Ascending aorta (tissue), 2 donors: ENCODE measurements at places on chromosomes 6 and 20. TPM values are rescaled to one million over a fixed set of nuclear protein-coding genes. Genes with fewer than 3 reads are reported as not detected.

DNA sequence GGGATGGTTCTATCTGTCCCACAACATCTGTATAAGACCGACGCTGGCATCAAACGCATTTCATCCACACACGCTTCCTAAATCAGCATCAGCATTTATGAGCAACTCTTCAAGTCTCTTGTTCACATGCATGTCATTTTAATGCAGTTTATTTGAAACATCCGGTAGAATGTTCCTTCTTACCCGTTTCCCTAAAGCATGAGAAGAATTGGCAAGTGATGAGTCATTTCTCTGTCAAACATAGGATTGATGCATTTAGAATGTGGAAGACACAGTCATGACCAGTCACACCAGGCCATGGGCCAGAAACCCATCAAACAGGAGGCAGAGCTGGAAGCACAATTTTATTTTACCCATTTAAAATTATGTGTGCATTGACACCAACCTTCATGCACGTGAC, 122.8 kb downstream of the UST start:
- DNase-seq: no peak

The EYS gene
- not detected for total RNA-seq

- DNase-seq: no peak
Measured at GRCh38 chr6:148466158-148466557, 123.5 kb downstream of the SASH1 start.

- no peak for DNase-seq
Measured at GRCh38 chr20:34363465-34364222, 571 bp downstream of the ITCH start.

DNA sequence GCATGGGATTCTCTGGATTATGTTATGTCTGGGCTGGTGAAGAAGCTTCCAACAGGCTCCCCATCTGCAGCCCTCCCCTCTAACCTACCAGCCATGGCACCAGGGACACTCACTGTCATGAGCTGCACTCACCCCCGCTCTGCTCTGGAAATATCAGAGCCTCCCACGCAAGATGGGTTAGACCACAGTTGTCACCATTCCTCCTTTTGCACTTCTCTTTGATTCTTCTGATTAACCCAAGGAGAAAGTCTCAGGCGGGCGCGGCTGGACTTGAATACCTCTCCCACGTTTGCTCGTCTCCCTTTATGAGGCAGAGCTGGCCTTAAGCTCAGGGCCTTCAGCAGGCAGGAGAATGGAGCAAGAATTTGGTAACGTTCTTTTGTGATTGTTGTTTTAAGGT, 128.1 kb downstream of the CEBPB start:
- DNase-seq: no peak

The PGBD1 gene
- 3.0 TPM for total RNA-seq

GRCh38 chr6:107679457-107679856, 144.7 kb downstream of the SCML4 start:
- DNase-seq: no peak

DNA sequence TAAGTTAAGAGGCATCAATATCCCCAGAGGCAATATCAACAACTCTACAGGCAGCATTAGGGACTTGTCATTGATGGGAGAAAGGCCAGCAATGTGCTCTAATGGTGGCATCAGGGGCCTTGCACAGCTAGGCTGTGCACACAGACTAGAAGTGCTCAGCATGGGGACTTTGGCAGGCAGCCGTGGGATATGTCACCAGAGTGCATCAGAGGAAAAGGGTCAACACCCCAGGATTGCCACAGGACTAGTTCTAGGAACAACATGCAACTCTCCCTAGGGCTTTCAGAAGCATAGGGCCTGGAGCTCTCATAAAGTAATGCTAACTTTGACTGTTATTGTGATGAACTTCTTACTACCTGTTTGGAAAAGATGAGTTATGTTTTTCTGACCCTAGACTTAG, 32.2 kb upstream of the OSTM1 start:
- DNase-seq: no peak

The MRPS26 gene
- total RNA-seq: 56.4 TPM

- DNase-seq: no peak
Measured at GRCh38 chr6:158191761-158192160, 23.6 kb downstream of the GTF2H5 start.

DNA sequence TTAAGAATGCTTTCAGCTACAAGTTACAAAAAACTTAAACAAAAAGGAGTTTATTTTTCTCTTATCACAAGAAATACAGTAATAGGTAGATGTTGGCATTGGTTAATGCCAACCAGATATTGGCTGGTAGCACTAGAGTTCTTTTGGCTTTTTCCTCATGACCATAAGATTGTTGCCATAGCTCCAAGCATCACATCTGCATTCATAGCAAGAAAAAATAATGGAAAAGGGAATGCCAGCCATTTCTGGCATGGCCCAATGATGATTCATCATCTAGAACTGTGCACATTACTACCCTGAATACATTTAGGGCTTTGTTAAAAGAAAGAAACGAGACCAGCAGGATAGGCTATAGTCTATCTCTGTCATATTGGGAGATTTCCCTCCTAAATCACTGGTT, 20.8 kb upstream of the SIRT5 start:
- no peak for DNase-seq

The FAM209B gene
- total RNA-seq: not detected

The ATP6V1G2 gene
- not detected for total RNA-seq

- no peak for DNase-seq
Measured at GRCh38 chr6:14925699-14926026, 320.2 kb upstream of the JARID2 start.

GRCh38 chr20:16423311-16424212, 149.7 kb downstream of the KIF16B start:
- DNase-seq: no peak

- DNase-seq: no peak
Measured at GRCh38 chr6:13292774-13293173, 35.6 kb downstream of the TBC1D7 start.

The PRR18 gene
- not detected for total RNA-seq

DNA sequence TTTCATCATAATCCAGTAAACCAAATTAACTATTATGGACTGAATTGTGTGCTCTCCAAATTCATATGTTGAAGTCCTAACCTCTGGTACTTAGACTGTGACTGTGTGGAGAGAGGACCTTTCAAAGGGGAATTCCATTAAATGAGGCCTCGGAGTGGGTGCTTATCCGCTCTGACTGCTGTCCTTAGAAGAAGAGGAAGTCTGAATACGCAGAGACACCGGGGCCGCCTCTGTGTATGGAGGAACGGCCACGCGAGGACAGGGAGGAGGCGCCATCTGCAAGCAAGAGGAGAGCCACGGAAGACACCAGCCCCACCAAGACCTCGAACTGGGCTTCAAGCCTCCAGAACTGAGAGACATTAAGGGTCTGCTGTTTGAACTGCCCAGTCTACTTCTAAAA, 35.6 kb upstream of the RPS6KA2 start:
- DNase-seq: no peak

DNA sequence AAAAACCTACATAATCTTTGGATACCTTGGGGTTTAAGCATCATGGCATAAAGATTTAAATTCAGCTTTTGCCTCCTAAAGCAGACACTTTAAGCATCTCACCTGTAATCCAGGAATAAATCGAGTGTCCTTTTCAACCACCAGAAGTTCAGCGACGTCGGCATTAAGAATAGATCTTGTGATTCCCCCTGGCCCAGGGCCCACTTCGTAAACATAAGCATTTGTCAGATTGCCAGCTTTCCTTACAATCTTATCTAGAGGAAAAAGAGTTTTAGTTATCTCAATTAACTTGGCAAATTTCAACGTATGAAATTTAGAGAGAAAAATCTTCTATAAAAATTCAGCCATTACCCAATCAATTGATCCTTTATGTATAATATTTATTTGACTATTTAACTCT, 3.2 kb downstream of the TFB1M start:
- no peak for DNase-seq

- no peak for DNase-seq
Measured at GRCh38 chr6:5663259-5663658, 343.5 kb downstream of the NRN1 start.

GRCh38 chr20:2331901-2332565, 36.2 kb downstream of the TGM3 start:
- no peak for DNase-seq
